ENCODE measurements at places on chromosomes 12 and 14.

DNA sequence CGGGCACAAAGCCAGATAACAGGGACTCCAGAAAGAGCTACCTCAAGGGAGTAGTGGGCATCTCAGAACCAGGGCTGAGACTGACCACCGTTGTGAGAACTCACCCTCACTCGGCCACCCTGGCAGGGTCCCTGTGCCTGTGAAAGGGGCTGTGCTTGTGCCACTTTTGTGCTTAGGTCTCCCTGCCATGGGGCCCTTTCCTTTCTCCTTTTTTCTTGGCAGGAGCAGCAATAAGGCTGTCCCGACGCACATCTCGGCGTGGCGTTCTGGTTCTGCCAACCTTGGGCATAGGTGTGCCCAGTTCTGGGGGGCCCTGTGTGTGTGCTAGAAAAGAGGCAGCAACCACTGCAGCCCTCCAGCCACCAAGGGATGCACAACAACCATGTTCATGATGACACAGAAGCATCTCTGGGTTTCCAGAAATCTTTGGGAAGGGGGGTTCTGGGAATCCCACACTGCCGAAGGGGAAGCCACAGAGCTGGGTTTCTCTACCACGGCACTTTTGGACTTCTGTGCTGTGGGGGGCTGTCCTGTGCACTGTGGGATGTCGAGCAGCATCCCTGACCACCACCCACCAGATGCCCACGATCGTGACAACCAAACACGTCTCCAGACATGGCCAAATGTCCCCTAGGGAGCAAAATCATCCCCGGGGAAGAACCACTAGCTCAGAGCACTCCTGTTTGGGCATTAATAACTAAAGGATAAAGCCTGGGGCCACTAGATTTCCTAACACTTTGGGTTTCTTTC lies 13.1 kb upstream of the TMEM119 start:
- no peak for DNase-seq

DNA sequence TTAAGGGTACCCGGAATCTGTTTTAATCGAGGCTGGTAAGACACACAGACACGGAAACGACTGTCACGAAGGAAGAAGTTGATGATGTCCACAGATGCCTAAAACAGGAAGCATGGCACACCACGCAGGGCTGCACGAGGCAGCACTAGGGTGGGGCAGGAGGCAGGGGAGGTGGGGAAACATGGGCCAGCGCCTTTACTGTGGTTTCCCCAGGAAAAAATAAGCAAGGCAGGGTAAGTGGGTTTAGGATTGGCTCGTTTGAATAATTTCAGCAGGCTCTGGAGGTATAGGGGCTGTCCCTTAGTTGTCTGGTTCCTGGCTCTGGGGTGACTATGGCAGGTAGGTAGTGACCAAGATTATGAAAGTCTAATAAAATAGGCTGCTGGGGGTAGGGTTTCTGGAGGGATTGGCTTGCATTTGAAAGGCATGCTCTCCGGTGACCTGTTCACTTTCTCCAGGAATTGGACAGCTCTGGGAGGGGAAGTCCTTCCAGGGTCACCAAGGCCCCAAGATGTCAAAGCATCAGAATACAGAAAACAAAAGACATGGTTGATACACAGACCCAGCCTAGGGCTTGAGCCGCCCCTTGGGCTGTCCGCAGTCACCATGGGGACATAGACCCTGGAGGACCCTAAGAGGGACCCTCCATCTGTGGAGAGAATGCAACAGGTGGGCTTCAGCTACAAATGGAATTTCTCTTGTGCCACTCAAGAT lies 35.3 kb downstream of the MAP1LC3B2 start:
- no peak for DNase-seq

DNA sequence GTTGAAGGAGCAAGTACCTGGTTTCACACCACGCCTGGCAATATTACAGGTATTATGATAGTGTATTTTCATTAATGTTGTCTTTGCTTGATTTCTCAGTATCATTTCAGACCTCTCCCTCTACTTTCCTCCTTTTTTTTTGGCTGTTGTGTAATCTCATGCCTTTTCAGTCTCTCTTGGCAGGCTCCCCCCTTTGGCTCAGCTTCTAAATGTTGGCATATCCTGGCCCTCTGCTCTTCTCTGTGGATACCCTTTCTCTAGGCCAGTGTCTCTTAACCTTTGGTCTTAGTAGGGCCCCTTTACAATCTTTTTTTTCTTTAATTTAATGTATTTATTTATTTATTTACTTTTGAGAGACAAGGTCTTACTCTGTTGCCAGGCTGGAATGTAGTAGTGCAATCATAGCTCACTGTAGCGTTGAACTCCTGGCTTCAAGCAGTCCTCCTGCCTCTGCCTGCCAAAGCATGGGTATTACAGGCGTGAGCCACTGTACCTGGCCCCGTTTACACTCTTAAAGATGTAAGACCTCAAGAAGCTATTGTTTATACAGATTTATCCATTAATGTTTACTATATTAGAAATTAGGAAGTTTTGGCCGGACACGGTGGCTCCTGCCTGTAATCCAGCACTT lies 12.8 kb downstream of the MTHFD1 start:
- no peak for DNase-seq

DNA sequence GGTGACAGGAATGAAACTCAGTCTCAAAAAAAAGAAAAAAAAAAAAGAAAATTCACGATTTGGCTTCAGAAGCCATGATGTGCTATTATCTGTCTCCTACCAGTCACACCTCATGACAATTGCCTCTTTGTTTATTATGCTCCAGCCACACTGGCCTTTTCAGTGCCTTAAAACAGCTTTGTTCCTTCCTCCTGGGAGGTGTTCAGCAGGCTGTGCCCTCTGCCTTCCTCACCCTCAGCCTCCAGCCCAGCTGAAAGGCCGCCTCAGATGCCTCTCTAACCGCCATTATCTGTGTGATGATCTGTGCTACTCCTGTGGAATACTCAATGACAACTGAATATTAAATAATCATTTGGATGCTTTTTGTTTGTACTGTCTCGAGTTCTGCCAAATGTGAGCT lies 8.6 kb upstream of the ARPC3 start:
- DNase-seq, result no peak

DNA sequence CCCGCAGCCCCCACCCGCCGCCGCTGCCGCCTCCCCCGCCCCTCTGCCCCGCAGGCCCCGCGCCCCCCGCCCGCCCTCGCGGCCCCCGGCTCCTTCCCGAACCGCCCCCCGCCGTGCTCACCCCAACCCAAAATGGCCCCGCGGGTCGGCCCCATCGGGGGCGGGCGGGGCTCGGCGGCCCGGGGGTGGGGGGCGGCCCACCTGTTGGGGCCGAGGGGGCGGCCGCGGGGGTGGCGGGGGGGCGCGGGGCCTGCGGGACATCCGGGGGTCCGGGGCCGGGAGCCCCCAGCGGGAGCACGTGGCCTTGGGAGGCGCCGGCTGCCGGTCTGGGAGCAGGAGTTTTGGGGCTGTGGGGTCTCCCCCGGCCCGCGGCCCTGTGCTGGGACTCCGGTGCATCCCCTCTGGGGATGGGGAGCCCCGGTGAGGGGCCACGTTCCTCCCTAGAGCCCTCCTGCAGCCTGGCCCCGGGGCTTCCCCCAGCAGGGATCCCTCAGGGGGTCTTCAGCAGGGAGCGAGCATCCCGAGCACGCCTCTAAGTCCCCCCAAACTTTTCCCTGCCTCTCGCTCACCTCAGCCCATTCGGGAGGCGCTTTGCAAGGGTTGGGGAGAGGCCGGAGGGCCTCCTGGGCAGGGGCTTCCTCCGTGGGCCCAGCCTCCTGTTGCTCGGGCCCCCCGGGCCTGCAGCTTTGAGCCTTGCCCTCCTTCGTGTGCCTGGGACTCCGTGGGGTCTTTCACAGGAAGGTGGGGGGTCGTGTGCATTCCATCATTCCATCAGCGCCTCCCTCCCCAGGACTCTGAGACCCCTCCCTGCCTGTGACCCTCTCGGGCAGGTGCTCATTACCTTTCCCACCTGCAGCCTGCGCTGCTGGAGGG lies 710 bp downstream of the MTA1 start:
- no peak for DNase-seq

GRCh38 chr12:75684678-75685616 lies 173.5 kb upstream of the KRR1 start:
- no peak for DNase-seq

- DNase-seq, result no peak
These were observed 180.9 kb upstream of the PDE3A start for GRCh38 chr12:20187456-20187855.

- DNase-seq, result no peak
These were observed 68.0 kb upstream of the FAR2 start for GRCh38 chr12:29081101-29081500.

- DNase-seq, result no peak
These were observed 51.6 kb downstream of the MVK start for GRCh38 chr12:109625131-109625559.

GRCh38 chr12:49865782-49866135 lies 22.9 kb upstream of the BCDIN3D start:
- no peak for DNase-seq

GRCh38 chr12:131239384-131240094 lies 285.8 kb downstream of the ADGRD1 start:
- DNase-seq, result no peak

DNA sequence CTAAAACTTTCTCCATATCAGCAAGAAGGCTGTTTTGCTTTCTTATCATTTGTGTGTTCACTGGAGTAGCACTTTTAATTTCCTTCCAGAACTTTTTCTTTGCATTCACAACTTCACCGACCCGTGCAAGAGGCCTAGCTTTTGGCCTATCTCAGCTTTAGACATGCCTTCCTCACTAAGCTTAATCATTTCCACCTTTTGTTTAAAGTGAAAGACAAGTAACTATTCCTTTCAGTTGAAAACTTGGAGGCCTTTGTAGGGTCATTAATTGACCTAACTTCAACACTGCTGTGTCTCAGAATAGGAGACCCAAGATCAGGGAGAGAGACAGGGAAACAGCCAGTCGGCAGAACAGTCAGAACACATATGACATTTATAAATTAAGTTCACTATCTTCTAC lies 39.3 kb downstream of the BBS10 start:
- DNase-seq, result no peak

DNA sequence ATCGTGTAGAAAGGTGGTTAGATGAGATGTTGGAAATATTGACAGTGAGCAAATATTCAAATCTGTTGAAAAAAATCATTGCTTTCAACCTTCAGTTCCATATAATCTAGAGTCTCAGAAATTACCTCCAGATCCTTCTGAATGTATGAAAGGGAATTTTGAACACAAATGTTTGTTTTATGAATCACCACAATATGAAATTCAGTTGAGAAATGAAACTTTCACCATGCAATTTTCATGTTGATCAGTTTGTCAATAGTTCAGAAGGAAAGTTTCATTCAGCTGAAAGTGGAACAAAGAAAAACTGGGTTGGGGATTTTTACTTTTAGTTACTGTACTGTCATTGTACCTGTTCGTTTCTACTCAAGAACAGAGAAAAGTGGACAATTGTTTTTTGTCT lies 953.6 kb downstream of the SLC6A15 start:
- no peak for DNase-seq

DNA sequence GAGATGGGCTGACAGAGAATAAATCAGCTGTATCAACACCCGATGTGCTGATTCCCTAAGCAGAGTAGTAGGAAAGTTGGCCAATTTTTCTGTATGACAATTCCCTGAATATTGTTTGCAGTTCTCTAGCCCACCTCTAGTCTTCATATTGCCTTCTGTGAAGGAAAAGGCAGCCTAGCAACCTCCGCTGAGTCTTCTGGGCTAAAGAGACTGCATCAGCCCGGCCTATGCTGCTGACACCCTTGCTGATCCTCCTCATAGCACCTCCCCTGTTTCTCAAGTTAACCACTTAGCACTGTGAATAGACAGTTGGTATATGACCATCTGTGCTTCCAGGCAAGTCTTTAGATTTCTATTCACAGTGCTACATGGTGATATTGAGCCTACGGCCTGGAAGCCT lies 161.1 kb upstream of the EGLN3 start:
- DNase-seq, result no peak

DNA sequence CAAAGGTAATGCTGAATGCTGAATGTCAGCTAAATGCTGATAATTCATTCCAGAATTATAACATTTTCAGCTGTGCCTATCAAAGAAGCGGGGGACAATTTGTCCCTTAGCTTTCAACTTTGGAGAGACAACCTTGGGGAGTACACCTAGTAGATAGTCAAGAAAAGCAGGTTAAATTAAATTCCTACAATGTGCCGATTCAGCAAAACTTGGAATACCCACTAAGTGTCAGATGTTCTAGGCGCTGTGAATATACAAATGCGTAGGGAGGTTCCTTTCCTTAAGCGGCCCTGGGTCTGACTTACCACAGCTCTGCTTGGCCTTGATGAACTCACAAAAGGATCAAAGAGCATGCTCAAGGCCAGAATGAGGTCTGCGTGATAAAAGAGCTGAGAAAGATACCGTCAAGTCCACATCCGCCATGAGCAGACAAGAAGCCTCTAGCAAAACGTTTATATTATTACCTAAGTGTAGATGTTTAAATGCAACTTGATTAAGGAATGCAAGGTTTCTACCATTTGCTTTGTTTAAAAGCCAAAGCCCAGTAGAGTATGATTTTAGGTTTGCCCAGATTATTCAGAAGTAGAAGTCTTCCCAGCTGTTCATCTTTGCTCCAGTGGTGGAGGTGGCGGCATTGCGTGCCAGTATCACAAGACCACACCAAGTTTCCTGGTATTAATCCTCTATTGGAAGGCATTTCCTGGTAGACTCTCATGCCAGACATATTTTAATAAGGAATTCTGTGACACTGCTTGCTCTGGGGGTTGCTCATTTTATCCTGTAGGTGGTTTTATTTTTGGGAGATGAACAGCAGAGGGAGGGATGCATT lies 368.6 kb downstream of the DPF3 start:
- DNase-seq, result no peak

- DNase-seq, result no peak
These were observed 367.9 kb downstream of the PAWR start for GRCh38 chr12:79322905-79323304.

GRCh38 chr12:28497889-28498411 lies 307.7 kb downstream of the CCDC91 start:
- no peak for DNase-seq

DNA sequence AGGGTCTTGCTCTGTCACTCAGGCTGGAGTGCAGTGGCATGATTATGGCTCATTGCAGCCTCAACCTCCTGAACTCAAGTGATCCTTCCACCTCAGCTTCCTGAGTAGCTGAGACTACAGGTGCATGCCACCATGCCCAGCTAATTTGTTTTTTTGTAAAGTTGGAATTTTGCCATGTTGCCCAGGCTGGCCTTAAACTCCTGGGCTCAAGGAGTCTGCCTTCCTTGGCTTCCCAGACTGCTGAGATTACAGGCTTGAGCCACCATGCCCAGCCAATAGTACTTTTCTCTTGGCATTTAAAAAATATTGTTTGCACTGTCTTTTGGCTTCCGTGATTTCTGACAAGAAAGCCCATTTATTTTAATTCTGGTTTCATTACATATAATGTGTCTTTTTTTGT lies 61.3 kb downstream of the DIP2B start:
- no peak for DNase-seq

DNA sequence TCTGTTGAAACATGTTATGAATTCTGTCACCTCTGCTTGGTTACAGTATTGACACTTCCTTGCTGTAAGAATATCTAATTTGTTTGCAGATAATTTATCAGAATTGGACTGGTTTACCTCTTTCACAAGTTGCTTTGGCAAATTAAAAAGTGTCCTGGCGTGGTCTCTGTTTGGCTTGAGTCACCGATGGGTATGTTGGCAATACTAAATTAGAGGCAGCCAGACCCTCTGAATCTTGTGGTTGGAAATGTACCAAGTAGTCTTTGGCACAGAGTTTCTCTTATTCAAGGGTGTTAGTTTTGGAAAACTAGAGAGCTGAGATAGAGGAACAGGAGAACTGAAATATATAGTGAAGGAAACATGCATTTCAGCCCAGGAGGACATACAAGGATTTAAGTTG lies 521.1 kb upstream of the MGAT4C start:
- no peak for DNase-seq

- DNase-seq, result no peak
These were observed 54.2 kb downstream of the PPP1R36 start for GRCh38 chr14:64604001-64604400.
